ENCODE measurements at places on chromosomes 13 and 19.

- DNase-seq, result no peak
Measured at GRCh38 chr13:23505007-23505406, 65.2 kb upstream of the TNFRSF19 start.

DNA sequence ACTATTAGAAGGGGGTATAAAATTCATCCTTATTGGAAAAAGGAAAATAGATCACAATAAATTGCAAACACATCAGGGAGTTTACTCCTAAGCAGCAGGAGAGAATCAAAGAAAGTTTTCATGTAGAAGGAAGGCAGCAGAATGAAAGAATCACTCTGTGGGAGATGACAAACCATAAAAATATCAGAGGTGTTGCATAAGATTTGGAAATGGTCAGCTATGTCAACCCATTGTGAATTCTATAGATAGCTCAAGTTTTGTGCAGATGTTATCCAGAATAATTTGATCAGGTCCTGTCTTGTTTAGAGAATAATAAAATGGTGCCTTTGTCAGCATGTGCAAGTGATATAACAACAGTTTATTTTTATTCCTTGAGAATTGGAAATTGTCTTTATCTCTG, 622.4 kb downstream of the DCT start:
- no peak for DNase-seq

DNA sequence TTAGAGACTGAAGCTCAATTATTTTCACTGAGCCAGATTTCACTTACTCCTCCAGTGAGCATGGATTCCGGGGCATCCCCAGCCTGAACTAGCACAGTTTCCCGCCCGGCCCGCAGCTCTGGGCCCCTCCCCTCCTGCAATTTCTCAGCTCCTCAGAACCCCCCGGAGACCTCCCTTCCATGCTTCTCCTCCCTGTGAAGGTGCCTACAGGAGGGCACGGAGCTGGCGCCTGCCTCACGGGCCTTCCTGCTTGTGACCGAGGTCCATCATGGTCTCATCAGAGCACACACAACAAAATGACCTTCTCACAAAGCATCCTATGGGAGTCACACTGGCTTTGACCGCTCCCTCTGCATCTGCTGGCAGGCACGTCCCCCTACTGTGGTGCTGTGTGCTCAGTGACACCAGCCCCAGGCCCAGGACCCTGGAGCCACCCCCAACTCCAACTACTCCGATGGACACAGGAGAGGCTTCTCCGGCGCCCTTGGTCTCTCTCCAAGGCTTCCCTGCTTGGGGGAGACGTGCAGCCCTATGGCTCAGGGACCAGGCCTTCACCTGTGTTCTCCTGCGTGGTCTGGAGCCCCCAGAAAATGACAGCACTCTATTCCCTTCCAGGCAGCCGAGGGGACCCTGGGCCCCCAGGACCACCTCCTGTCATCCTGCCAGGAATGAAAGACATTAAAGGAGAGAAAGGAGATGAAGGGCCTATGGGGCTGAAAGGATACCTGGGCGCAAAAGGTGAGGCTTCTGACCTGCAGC, 77.1 kb downstream of the RAB20 start:
- DNase-seq, result no peak

DNA sequence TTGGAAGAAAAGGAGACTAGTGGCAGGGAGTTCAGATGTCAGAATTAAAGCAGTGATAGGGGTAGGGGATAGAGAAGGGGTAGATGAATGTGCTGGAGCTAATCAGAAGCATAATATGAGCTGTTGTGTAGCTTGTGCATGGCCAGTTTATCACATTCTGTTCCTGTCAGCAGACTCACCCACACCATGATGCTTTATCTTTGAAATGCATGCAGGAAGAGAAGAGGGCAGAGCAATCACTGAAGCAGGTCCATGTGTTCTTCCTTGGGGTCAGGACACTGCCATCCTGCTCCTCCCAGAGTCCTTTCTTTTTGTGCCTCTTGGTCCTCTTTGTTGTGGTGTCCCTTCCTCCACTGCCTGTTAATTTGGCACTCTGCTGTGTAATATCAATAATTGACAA, 5.8 kb downstream of the CHAMP1 start:
- no peak for DNase-seq

DNA sequence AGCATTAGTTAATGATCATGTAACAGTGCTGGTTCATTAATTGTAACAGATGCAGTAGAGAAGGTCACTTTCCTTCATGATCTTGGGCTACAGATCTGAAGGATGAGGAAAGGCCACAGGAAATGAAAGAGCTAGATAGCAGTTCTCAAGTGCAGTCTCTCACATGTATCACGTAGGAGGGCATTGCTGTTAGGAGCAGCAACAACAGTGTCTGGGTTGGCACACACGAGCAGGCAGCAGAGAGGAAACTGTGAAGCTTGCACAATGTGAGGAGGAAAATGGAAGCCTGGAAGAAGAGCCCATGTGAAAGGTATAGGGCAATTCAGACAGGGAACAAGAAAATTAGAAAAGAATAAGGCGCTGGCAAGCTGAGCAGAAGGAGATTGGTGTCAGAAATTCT, 1741.5 kb downstream of the PCDH9 start:
- no peak for DNase-seq

DNA sequence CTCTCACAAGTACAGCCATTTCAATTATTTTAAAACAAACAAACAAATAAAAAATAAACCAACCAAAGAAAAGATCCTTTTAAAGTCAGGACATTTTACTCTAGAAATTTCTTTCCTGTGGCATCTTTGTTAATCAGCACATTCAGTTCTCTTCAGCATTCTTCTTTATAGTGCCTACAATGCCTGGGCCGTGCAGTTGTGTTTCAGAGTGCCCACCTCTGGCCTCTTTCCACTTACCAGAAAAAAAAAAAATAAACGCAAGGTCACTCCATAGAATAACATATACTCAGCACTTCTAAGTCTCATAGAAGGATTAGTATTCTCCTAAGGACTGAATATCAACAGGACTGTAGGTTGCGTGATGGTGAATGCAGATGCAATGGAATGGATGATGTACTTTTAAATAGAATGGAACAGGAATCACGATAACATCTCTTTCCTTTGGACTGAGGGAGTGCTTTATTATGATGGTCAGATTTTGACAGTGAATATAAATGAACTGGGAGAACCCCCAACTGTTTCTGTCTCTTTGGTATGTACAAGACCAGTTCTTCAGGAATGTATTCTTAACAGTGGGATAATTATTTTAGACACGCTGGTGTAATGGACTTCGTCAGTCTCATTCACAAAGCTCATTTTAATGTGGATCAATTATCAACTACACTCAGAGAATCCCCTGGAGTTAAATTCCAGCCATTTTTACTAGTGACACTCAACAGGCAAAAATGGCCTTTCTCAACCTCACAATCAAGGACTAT, 125.0 kb upstream of the NBEA start:
- DNase-seq, result no peak

GRCh38 chr13:51923983-51924539, 62.3 kb downstream of the CCDC70 start:
- DNase-seq, result no peak

GRCh38 chr19:23699521-23699860, 12.5 kb upstream of the ZNF675 start:
- no peak for DNase-seq

- no peak for DNase-seq
Measured at GRCh38 chr19:52028780-52029123, 573 bp upstream of the ZNF614 start.

GRCh38 chr19:50340331-50340730, 11.2 kb upstream of the KCNC3 start:
- DNase-seq, result no peak

- DNase-seq, result no peak
Measured at GRCh38 chr19:33424181-33424580, 50.7 kb downstream of the CEBPG start.

DNA sequence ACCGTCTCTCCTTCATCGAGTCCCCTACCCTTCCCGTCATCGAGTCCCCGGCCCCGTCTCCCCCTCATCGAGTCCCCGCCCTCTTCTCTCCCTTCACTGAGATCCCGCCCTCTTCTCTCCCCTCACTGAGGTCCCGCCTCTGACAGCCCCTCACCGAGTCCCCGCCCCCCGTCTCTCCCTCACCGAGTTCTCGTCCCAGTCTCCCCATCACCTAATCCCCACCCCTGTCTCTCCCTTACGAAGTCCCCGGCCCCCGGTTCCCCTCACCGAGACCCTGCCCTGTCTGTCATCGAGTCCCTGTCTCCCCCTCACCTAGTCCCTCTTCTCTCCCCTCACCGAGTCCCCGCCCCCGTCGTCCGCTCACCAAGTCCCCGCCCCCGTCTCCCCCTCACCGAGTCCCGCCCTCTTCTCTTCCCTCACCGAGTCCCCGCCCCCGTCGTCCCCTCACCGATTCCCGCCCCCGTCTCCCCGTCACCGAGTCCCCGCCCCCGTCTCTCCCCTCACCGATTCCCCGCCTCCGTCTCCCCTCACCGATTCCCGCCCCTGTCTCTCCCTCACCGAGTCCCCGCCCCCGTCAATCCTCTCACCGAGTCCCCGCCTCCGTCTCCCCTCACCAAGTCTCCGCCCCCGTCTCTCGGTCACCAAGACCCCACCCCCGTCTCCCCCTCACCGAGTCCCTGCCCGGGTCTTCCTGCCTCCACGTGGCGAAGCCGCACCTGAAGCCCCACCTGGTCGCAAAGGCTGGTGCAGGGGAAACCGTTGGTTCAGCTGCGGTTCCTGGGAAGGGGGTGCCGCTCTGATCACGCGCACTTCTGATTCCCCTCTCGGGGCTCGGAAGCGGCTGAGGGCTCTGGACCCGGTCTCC, 23.9 kb upstream of the ZNF846 start:
- DNase-seq, result peak; percentile 92

DNA sequence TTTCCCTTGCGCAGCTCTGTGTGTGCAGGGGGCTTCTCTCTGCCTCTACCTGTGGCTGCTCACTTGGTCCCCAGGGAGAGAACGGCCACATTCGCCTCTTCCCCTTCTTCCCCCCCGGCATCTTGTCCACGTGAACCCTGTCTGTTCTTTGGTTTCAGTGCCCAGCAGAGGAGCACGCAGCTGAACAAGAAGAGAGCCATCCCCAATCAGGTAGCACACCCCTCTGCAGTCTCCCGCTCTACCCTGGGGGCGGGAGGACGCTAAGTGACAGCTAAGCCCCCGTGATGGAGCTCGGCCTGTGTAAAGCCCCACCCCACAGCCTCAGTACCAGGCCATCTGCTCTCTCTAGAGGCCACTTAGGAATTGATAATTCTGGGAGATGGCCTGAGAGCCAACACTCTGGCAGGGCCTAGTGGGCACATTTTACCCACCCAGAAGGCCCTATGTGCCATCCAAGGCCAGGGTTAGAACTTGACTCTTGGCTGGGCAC, 30.2 kb downstream of the TMED1 start:
- no peak for DNase-seq

- DNase-seq, result no peak
Measured at GRCh38 chr19:29402563-29402962, 123.2 kb upstream of the VSTM2B start.

DNA sequence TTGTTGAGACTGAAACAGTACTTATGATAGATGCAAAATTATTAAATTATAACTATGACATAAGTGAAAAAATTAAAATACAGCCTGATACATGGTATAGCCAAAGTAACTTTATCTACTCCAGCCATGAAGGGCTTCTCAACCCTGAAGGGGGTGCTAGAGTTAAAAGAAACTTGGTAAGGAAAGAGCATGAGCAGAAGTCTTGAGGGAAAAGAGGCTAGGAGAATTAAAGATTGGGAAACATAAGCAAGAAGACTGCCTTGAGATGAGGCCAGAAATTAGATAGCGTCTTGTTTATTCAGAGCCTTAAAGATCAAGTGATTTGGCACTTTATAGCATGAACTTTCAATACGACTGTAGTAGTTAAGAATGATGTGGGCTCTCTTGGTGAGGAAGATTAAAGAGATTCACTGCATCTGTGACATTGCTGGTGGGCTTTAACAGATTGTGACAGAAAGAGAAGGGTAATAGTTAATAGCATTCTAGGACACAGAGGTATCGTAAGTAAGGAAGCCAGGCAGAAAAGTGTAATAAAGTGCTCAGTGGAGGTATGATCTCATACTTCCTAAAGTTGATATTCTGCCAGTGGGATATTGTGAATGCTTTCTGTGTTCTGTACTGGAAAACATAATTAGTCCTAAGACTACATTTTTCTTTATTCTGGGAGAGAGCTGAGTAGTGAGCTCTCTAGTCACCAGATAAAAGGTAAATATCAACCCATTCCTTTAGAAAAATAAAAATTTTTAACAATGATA, 385.4 kb upstream of the PRR20A start:
- DNase-seq, result no peak

DNA sequence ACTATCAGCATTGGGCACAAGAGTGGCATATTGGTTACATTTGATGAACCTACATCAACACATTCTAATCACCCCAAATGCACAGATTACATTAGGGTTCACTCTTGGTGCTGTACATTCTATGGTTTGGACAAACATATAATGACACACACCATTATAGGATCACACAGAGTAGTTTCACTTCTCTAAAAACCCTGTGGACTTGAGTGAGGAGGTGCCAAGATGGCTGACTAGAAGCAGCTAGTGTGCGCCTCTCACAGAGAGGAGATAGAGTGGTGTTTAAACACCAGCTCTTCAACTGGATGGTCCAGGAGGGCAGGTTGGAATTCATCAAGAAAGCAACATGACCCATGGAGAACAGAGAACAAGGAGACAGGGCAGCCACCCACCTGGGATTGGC, 265.6 kb downstream of the TDRD3 start:
- no peak for DNase-seq

GRCh38 chr13:43848001-43848649, 31.4 kb downstream of the CCDC122 start:
- DNase-seq, result no peak

DNA sequence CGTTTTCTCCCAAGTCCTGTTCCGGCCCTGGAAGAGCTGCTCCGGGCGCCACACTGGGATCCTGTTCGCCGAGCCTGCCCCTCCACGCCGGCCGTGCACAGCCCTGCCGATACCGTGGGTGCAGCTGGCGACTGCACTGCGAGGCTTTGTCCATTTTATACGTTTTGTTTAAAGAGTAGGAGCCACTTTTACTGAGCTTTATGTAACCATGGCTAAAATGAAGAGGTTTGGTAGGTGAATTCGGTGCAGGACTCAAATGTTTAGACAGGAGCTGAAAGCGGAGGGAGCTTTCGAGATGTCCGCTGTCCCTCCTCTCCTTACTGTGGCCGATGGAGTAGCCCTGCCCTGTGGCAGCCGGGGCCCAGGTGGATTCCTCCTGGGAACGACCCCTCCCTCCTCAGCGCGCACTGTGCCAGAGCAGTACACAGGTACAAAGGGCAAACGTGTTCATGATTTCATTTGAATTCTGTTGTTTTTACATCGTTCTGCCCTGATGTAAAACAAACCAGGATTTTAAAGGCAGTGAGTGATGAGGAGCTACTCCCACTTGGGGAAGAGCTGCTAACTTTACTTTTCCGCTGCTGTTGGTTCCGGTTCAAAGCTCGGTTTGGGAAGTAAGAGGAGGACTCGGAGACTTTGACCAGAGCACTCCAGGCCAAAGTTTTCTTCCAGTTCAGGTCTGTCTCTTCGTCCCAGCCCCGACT, 1.7 kb downstream of the COL4A2 start:
- DNase-seq, result no peak

- DNase-seq, result no peak
Measured at GRCh38 chr13:19239114-19239860, 57.7 kb upstream of the TUBA3C start.

GRCh38 chr19:13841962-13842290, 35.0 kb upstream of the NANOS3 start:
- DNase-seq, result no peak

GRCh38 chr19:2970201-2970835, 7.0 kb upstream of the TLE6 start:
- DNase-seq, result no peak

GRCh38 chr19:58128041-58128685, 22.4 kb downstream of the ZNF329 start:
- DNase-seq, result no peak

GRCh38 chr19:2251106-2252054, 2.3 kb downstream of the AMH start:
- DNase-seq, result no peak

- no peak for DNase-seq
Measured at GRCh38 chr19:10258080-10258710, 6.2 kb downstream of the MRPL4 start.
